AG08396 (cell line): ENCODE measurements at places on chromosomes 4 and X.

DNA sequence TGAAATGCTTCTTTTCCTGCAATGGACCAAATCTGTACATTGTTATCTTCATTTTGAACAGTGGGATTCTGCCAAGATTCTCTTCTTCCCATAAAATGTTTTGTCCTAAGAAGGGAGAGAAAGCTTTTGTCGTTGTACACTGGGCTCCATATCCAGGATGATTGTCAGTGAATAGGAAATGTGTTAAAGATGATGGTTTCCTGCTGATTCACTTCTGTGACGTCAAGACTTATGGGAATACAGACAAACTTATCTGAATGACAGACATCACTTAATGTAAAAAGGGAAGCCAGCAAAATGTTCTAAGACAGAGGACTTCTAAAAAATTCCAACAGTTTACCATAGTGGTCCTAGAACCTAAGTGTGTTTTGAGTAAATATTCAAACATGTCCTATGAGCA, 53.7 kb upstream of the HPF1 start:
- no peak for DNase-seq

DNA sequence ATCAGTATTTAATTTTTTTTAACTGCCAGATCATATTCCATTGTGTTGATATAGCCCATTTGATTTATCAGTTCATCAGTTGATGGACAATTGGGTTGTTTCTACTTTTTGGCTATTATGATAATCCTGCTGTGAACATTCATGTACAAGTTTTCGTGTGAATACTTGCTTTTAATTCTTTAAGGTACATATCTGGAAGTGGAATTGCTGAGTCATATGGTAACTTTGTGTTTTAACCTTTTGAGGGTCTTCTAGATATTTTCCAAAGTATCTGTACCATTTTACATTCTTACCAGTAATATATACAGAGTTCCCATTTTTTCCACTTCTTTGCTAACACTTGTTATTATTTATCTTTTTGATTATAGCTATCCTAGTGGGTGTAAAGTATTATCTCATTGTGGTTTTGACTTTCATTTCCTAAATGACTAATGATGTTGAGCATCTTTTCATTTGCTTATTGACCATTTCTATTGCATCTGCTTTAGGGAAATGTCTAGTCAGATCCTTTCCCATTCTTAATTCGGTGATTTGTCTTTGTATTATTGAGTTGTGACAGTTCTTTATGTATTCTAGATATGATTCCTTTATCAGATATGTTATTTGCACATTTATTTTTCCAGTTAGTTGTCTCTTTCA, 75.2 kb upstream of the NUDT6 start:
- DNase-seq: no peak

DNA sequence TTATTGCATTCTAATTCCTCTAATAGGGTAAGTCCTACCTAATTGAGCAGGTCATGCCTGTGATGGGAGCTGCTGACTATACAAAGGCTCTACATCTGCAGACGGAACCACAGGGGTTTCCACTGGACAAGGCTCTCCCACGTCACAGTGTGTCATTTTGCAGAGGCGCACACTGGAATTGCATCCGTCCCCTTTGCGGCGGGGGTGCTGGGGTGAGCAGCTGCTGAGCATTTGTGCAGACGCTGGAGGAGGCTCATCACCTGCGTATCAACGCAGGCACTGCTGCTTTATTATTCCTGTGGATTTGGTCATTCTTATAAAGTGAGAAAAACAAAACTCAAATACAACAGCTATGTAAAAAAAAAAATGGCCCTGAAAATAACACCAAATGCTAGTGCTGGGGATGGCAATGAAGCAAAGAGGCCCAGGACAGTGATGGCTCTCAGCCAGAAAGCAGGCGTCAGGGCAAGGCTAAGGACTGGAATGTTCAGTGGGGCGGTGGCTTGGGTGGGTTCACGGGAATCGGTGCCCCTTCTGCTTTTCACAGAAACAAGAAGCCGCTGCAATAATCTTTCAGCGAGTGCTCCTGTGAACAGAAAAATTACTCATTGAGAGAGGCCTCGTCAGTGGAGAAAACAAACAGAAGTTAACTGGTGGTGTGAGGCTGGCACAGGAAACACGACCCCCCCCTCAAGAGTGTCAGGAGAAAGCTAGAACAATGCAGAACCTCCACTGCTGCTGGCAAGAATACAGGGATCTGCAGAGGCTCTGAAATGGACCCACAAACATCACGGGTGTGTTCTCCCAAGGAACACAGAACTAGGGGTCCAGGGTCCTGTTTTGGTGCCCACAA, 67.8 kb downstream of the GATB start:
- no peak for DNase-seq

- peak; percentile 33 for DNase-seq
Observed at GRCh38 chr4:106369456-106370060, 980 bp upstream of the GIMD1 start.

DNA sequence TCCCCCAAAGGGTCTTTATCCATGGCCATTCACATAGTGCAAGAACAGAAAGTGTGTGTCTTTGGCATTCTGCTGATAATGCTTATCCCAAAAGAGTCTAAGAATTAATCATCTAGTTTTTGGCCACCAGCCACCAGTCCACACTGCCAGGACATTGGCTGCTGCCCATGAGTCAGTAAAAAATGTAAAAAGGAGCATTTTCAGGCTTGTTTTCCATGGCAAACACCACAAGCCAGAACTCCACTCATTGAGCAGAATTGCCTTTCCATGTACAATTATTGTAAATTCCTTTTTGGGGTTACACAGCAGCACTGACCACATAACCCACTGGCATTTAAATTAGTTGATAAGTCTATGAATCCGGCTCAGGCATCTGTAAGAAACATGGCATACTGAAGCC, 89.2 kb upstream of the PRDX4 start:
- no peak for DNase-seq
